ENCODE measurements at places on chromosomes 1 and 21.

DNA sequence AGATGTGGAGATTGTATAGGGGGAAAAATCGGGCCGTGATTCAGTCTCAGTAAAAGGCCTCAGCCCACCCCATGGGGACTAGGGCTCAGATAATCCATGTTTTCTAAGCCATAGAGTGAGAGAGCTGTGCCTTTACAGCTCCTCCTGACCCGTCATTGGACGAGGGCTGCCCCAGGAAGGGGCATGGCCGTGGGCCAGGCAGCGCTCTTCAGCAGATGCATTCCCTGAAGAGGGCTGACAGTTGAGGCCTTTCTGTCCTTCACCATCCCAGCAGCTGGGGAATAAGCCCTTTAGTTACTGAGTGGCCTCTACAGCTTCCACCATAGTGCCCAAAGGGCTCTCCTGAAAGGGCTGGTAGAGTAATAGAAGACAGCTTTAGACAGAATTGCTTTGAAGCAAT, 57.2 kb downstream of the ST3GAL3 start:
- DNase-seq = no peak

DNA sequence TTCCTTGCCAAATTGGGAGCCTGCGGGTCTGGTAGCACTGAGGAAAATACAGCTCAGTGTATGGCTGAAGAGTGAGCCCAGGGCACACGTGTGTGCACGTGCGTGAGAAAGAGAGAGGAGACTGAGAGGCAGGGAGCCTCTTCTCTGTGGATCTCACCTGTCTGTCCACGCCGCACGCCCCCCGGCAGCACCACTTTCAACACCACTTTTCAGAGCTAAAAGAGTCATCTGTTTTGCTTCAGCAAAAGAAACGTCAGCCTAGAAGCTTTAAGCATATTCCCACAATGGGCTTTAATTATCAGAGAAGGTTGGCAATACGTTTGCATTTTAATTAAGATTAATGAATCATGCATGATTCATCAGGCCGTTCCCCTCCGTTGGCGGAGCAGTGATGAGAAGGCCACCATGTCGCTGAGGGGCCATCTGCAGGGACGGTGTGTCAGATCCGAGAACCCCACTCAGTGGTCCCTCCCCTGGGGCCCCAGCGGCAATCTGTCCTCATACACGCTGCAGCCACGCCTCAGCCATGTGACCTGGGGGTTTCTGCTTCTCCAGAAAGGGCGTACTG, 56.8 kb downstream of the SIK1 start:
- no peak for DNase-seq

- DNase-seq = no peak
Measured at GRCh38 chr1:168396940-168397684, 116.4 kb downstream of the TBX19 start.

DNA sequence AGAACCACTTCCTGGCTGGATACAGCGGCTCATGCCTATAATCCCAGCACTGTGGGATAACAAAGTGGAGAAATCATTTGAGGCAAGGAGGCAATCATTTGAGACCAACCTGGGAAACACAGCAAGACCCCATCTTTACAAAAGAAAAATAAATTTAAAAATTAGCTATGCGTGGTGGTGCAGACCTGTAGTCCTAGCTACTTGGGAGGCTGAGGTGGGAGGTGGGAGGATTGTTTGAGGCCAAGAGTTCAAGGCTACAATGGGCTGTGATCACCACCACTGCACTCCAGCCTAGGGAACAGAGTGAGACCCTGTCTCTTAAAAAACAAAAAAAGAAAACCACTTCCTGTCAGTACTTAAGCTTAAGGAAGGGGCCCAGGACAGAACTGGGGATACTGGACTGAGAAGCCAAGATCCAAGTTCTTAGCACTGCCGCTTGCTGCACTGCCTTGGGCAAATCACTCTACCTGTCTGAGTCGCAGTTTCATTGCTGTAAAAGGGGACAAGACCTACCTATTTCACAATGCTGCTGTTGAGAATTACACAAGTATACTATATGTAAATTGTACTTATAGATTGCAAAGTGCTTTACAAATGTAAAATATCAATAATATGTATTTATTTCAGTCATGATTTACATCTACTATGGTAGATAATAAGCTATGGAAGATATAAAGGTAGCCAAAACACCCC, 154.9 kb downstream of the RERE start:
- no peak for DNase-seq

GRCh38 chr1:18814425-18814824, 45.0 kb downstream of the TAS1R2 start:
- DNase-seq = no peak

GRCh38 chr21:43297989-43298388, 128.9 kb downstream of the SIK1 start:
- DNase-seq = no peak

GRCh38 chr21:41521489-41522027, 13.6 kb upstream of the TMPRSS2 start:
- DNase-seq = no peak

GRCh38 chr21:31374395-31374794, 30.3 kb upstream of the TIAM1 start:
- no peak for DNase-seq

GRCh38 chr1:202130297-202130721, 7.6 kb downstream of the GPR37L1 start:
- DNase-seq = no peak

- DNase-seq = no peak
Measured at GRCh38 chr21:23127973-23128372, 2129.8 kb downstream of the NCAM2 start.

- DNase-seq = no peak
Measured at GRCh38 chr21:44785620-44786335, 15.8 kb downstream of the UBE2G2 start.

- DNase-seq = no peak
Measured at GRCh38 chr1:18400347-18401102, 80.2 kb upstream of the KLHDC7A start.

GRCh38 chr1:174123843-174124242, 35.5 kb upstream of the RABGAP1L start:
- DNase-seq = no peak

- DNase-seq = no peak
Measured at GRCh38 chr1:233412812-233413211, 85.3 kb downstream of the MAP3K21 start.

DNA sequence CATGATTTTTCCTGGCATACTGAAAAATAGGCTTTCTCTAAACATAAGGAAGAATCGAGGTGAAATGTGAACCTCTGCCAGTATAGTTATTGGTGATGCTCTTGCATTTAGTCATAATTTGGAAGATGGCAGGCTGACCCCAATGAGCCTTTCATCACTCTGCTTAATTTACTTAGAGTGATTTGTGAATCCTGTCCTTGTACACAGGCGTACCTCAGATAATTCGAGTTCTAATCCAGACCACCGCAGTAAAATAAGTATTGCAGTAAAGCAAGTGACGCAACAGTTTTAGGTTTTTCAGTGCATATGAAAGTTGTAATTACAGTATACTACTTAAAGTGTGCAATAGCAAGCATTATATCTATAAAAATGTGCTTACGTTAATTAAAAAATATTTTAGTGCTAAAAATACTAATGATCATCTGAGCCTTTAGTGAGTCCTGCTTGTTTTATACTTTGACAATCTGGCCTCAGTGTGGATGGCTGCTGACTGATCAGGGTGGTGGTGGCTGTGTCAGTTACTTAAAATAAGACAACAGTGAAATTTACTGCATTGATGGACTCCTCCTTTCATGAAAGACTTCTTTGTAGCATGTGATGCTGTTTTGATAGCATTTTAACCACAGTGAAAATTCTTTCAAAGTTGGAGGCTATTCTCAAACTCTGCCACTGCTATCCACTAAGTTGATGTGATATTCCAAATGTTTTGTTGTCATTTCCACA, 1.7 kb downstream of the PKNOX1 start:
- no peak for DNase-seq

DNA sequence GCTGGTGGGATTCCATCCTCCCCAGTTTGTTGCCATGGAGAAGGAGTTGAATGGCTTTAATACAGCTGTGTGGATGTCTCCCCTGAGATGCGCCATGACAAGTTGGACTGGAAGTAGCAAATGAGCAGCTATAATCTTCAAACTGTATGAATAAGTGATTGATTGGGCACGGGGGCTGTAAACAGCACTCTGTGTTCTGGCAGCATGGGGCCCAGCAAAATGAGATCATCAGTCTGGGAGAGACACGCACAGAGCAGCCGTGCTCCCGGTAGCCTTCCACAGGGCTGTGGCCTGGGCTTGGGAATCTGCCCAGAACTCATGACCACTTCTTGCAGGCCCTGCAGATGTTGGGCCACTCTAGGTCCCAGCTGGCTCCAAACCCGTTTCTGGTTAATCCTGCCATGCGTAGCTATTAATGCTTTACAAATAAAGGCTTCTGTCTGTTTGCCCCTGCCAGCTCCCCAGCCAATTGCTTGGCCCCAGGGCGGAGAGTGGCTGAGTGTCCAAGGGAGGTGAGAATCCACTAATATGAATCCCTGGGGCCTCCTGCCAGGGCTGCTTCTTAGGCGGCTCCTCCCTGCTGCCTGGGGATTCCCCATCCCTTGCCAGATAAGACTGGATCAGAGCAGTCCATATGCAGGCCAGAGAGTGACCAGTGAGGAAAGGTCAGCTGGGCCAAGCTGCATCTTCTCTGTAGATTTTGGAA, 642.9 kb downstream of the AJAP1 start:
- DNase-seq = no peak

- DNase-seq = no peak
Measured at GRCh38 chr1:55463814-55464475, 248.8 kb upstream of the USP24 start.

- no peak for DNase-seq
Measured at GRCh38 chr1:239590556-239590955, 204.2 kb downstream of the CHRM3 start.

GRCh38 chr1:111131693-111132092, 8.2 kb downstream of the DRAM2 start:
- no peak for DNase-seq

DNA sequence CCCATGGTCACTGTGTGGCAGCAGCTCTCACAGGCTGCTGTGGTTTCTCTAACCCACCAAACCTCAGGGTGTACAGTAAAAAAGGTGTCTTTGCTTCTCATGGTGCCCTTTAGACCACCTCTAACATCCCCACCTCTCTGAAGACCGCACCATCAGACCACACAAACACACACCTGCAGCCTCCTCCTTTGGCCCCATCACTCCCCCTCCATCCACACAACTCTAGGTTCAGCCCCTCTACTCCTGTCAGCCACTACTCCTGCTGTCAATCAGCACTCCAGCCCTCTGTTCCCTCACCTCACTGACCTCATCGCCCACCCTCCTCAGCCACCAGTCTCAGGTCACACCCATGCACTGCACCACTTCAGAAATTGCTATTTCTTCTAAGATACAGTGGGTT, 7.5 kb downstream of the ZNF692 start:
- DNase-seq = no peak

- no peak for DNase-seq
Measured at GRCh38 chr1:11622398-11622797, 31.8 kb downstream of the FBXO2 start.

DNA sequence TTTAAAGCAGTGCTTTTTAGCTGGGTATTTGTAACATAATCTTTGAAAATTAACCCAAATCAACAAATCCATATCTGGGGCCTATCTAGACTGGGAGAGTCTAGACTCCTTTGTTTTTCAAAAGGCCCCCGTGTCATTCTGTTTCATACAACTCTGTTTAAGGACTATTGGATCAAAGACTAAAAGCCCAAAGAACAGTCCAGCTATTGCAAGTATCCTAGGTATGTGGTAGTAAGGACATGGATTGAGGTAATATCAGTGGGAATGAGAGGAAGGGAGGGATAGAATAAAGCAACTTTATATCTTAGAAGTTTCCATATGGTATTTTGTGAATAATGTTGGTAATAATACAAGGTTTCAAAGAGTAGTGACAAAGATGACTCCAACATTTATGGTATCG, 18.2 kb downstream of the KIF1B start:
- DNase-seq = no peak

DNA sequence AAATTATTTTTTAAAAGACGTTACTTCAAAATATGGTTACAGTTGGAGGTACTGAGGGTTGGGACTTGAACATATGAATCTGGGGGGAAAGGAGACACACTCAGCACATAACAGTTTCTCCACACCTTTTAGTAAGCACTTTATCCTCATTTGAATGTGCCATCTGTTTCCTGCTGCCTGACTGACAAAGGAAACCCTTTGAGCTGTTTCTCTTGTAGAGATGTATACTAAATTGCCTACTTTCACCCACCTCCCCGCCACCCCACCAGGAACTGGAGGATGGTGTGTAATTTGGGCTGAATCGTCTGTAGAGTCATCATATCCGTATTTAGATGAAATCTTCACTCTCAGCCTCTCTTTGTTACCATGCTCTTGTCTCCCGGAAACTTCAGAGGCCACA, 108.1 kb downstream of the KAZN start:
- no peak for DNase-seq

- no peak for DNase-seq
Measured at GRCh38 chr1:159647616-159648015, 60.0 kb downstream of the APCS start.

DNA sequence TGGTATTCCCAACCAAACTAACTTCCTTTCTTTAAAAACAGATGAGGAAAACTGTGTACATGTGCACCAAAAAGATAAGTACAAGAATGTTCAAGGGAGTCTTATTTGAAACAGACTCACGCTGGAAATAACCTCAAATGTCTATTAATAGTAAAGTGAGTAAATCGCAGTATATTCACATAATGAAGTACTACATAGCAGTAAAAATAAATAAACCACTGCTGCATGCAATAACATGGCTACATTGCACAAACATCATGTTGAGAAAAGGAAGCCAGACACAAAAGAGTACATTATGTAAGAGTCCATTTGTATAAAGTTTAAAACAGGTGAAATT, 5.2 kb upstream of the DENND2D start:
- no peak for DNase-seq

DNA sequence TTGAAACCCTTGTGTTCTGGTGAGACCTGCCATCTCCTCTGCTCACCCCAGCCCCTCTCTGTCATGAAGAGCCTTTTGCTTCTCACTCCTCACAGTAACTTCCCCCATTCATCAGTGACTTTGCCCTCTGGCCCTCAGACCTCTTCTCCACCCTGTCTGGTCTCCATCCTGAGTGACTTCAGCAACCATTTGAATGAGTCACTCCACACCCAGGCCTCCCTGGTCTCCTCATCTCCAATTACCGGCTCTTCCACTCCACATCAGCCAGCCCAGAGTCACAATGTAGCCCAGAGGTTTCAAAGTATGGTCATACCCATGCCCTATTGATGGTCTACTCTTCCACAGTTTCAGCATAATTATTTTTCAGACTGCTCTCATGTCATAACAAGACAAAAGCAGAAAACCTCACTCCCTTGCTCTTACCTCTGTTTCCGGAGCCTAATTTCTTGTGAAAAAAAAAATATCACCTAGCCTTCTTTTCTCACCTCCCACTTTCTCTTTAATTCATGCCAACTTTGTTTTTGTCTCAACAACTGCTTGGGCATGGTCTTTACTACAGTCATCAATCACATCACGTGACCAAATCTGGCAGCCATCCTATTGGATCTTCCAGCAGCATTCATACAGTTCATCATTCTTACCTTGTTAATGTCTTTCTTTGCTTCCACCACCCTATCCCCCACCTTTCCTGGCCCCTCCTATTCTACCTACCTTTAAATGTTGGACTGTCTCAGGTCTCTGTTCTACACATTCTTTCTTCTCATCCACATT, 35.6 kb upstream of the NEK7 start:
- no peak for DNase-seq
